NCI-H2171 treated with DMSO at 0.1 percent for 48 hours (cell line): ENCODE measurements at places on chromosomes 11 and 22.

DNA sequence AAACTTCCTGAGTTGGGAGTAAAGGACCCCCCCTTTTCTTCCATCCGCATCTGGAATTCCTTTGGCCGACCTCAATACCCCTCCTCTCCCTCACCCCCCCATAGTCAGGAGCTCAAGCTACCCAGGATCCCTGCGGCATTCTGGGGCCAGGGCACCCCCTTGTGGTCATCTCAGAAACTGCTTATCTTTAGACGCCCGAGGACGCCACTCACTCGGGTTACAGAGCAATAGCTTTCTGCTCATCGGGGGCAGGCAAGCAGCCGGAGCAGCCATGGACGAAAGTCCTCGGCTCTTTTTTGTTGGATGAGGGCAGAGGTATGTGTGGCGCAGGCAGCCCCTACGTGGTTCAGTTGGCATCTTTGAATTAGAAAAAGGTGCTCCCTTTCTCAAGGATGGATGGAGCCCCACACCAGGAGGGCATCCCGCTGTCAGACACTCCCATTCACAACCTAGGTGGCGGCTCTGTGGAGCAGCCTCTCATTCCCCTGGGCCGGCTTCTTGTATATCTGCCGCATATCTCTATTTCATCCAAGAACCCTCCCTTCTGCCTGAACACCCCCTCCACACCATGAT is 2.3 kb downstream of the C1QTNF5 start:
- peak; percentile 18 for DNase-seq

- no peak for DNase-seq
These were observed 19.8 kb downstream of the LRP4 start for GRCh38 chr11:46898396-46899095.

DNA sequence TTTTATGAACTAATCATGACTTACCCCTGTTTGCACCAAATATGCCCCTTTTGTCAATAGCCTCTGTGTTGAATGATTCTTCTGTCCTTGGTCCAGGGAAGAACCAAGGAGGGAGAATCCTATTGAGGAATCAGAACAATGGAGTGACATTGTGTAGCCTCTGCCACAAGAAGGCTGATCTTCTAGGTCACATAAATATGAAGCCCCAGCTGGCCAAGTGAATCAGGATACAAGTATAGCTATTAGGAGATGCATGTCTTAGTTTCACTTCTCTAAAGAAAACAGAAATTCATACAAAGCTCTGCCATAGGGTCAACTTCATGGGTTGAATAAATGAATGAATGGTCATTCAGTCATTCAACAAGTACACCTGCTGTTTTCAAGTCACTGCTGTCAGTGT is 118.2 kb upstream of the BLID start:
- DNase-seq: no peak

DNA sequence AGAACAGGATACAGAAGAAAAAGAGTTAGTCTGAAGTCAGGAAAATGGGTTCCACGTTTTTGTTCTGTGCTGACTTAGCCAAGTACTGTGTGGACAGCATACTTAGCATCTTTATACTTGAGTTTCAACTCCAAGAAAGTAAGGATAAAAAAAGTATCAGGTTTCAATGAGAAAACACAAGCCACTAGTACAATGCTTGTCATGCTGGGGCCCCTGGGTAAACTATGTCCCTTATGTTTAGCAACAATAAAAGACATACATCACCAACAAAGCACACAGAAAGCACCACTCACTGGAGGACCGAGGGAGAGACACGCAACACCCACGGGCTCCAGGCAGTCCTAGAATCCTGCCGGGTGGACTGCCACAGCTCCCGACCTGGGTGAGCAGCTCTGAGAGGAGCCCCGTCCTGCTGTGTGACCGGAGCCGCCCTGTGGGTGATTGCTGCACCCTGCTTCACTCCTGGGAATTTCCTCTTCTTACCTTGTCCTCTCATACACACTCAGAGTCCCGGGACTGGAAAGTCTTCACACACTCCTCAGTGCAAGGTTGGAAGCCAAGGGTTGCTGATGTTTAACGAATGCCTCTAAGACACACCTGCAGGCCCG is 890.5 kb downstream of the BRD1 start:
- DNase-seq: no peak

- DNase-seq: no peak
These were observed 56.0 kb upstream of the CLMP start for GRCh38 chr11:123250892-123251656.

GRCh38 chr11:94825031-94825430 is 56.9 kb downstream of the AMOTL1 start:
- no peak for DNase-seq

DNA sequence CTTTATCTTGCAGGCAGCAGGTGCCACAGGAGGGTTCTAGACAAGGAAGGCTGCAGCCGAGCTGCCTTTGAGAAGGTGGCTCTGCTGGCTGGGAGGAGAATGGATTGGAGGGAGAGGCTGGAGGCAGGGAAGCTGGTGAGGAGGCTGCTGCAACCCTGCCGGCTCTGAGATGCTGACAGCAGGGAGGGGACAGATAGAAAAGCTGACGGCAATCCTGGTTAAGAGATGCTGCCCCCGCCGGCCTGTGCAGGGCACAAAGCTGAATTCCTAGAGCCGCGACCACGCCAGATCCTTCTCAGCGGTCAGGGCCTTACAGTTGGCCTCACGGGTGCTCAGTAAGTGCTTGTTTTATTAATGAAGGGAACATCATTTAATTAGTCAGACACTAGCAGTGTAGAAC is 105.4 kb downstream of the CACNA1I start:
- no peak for DNase-seq

DNA sequence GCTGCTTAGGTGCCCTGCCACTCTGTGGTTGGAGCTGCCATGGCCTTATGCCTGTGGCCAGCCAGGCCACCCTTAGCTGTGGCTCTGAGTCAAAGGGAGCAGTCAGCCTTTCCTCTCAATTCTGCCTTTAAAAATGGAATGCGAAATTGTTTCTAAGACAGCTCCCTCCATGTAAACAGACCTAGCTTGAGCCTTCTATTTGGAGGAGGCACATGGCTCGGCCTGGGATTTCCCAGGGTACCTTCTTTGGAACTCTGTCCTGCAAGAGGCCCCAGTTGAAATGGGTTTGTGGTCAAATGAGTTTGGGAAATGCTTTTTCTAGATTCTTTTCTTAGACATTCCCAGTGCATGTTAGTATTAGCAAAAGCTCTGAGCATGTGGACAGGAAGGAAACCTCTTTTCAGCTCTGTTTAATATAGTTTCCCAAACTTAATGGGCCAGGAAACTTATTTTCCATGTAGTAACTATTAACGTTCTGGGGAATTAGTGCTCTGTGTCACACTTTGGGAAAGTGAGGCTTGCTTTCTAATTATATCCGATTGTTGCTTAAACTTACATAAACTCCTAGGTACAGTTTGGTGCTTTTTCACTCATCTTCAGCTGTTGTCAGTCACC is 7.8 kb downstream of the PHOX2A start:
- no peak for DNase-seq

GRCh38 chr11:99370549-99371216 is 349.9 kb downstream of the CNTN5 start:
- DNase-seq: peak; percentile 98

- no peak for DNase-seq
These were observed 16.9 kb upstream of the SIK2 start for GRCh38 chr11:111585371-111585770.

GRCh38 chr22:35409783-35410662 is 10.1 kb downstream of the MCM5 start:
- no peak for DNase-seq

DNA sequence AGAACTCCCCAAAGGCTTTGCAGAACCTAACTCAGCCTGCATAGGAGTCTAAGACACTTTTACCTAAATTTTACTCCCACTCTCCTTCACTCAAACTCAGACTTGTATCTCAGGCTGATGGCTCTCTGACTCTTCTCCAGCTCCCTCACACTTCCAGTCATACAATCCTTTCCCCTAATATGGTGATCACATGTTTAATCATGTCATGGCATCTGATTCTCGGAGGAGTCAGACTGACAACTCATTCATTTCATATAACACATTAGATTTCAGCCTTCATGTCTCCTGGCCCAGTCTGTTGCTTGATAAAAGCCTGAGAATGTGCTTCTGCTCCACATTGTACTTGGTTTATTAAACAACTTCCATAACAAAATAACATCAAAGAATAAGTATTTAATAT is 1503.9 kb upstream of the TENM4 start:
- no peak for DNase-seq

DNA sequence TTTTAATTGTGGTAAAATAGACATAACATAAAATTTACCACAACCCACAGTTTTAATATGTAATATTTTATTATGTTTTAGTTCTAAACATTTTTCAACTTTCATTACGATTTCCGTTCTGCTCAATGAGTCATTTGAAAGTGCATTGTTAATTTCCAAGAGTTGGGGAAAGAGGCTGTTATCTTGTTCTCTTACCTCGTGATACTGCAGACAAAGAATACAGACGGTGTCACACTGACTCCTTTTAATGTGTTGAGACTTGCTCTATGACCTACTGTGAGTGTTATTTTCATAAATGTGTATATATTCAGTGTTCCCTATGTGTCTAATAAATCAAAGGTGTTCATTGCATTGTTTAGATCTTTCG is 10.8 kb upstream of the RAC2 start:
- DNase-seq: no peak

- peak; percentile 67 for DNase-seq
These were observed 684 bp downstream of the TNFRSF13C start for GRCh38 chr22:41925783-41926460.

GRCh38 chr11:62874851-62875250 is 5.8 kb upstream of the SLC3A2 start:
- DNase-seq: no peak

DNA sequence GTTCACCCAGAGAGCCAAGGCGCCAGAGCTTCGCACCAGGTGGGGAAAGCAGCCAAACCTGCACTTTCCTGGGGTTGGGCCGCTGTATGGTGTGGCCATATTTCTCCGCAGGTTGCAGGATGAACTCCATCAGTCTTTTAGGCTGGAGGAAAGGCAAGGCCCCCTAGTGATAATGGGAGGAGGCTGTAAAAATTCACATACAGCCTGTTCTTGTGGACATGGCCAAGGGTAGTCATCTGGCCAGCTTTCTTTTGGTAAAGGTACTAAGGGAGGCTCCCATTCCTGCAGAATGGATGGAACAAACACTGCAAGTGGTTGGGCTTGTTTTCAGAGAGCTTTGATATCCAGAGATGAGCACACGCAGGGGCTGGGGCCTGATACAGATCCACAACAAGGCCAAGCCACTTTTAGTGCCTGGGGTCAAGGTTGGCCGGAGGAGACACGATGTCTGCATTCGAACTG is 29.6 kb downstream of the C22orf31 start:
- no peak for DNase-seq

DNA sequence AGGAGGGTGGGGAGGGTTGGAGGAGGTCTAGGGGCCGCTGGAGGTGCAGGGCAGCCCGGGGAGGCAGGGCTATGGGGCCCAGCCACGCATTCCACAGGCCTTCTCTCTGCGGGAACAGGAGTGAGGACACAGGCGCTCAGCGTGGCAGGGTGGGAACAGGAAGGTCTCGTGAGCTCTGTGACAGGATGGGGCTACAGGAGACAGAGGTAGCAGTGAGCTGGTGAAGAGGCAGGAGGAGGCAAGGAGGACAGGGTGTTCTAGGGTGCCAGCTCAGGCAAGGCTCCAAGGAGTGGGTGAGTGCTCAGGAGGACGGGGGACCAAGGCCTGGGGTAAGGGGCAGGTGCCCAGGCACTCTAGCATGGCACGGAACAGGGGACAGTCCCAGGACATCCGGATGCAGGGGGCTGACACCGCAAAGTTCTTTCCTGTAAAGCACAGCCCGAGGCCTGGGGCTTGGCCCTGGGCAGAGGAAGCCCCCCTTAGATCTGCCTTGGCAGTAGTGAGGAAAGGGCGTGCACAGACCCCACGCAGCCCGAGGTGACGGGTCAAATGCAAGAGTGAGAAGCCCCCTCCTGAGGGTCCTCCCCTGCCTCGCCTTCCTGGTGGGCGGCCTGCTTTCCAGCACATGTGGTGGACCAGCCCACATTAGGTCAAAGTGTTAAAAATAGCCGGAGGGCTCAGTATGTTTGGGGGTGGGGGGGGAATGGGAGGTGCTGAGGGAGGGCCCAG is 4.7 kb upstream of the NEAT1 start:
- no peak for DNase-seq

- DNase-seq: no peak
These were observed 75.7 kb upstream of the INCENP start for GRCh38 chr11:62048100-62048499.

GRCh38 chr11:115439385-115439784 is 64.8 kb downstream of the CADM1 start:
- no peak for DNase-seq

DNA sequence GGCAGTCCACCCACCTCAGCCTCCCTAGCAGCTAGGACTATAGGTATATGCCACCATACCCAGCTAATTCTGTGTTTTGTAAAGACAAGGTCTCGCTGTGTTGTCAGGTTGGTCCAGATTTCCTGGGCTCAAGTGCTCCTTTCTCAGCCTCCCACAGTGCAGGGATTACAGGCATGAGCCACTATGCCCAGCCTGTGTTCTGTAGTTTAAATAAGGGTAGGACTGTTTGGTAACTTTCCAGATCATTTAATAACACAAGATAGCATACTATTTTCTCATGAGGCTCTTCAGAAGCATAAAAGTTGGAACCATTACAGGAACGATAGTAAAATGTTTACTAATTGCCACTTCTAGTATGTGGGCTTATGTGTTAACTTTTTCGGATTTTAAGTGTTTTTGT is 38.0 kb upstream of the GRIK4 start:
- no peak for DNase-seq

DNA sequence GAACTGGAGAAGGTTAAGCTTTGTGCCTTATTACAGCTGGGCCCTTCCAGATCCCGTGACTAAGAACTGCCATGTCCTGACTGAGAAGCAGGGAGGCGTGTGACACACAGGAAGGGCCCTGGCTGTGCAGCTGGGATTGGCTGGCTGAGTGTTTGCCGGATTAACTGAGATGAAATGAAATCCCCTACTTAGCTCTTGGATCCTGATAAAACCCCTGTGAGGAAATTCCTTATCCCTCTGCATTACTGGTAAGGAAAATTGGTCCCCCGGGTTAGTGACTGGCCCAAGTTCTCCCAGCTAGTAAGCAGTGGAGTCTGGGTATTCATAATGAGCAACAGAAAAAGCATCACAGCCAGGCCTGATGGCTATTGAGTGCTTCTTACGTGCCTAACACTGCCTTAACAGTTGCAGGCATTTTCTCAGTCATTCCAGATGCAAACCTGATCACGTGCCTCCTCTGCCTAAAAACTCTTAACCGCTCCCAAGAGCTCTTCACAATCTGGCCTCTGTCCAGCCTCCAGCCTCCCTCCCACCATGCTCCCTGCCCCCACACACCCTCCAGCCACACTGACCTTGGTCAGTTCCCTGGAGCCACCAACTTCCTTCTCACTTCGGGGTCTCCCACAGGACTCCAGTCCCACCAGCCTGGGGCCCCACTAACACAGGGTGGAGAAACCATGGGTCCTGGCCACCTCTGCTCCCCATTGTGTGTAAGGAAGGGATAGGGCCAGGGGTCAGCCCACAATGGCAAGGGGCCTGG is 37.8 kb downstream of the ARRB1 start:
- DNase-seq: no peak
